ENCODE measurements at places on chromosomes 5 and 9.

DNA sequence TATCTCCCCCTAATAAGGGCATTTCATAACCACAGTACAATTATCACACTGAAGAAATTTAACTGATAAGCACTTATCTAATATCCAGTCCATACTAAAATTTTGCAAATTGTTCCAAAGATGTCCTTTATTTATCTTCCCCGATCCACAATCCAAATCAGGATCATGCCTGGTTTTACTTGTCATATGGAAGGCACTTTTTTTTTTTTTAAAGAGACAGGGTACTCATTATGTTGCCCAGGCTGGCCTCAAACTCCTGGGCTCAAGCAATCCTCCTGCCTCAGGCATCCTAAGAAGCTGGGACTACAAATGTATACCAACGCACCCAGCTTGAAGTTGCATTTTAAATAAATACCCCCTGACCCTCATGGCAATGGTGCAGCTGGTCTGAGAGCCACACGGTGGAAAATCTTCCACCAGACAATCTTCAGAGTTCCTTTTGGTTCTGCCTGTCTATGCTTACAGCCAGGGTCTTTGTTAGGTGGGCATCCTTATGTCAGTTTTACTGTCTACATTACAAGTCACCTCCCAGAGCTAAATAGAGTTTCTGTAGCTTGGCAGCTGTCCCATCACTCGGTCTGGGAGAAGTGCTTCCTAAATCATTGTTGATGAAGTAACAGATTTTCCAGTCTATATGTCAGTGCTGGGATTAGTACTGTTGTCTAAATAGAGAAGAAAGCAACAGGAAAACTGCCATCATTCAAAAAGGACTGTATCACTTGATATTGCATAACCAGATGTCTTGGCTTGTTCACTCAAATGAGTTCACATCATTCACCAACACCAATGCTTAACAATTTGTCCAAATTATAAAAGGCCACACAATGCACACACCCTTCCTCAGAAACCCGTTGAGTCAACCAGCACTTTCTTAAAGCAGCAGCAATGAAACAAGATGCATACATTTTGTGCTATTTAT is 26.4 kb downstream of the PTPN3 start:
- DNase-seq = no peak

DNA sequence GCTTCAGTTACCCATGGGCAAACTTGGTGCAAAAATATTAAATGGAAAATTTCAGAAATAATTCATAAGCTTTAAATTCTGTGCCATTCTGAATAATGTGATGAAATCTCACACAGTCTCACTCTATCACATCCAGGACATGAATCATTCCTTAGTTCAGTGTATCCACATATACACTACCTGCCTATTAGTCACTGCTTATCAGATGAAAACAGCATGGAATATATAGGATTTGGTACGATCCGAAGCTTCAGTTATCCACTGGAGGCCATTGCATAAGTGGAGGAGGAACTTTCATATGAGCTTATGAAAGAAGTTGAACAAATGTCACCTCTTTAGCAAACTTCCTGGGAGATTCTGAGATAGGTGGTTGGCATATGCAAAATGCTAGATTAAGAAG is 64.2 kb downstream of the GAPVD1 start:
- no peak for DNase-seq

GRCh38 chr5:177103523-177104253 is 17.0 kb downstream of the FGFR4 start:
- no peak for DNase-seq

- DNase-seq = no peak
These were observed 274.4 kb downstream of the KCNN2 start for GRCh38 chr5:114636271-114636670.

DNA sequence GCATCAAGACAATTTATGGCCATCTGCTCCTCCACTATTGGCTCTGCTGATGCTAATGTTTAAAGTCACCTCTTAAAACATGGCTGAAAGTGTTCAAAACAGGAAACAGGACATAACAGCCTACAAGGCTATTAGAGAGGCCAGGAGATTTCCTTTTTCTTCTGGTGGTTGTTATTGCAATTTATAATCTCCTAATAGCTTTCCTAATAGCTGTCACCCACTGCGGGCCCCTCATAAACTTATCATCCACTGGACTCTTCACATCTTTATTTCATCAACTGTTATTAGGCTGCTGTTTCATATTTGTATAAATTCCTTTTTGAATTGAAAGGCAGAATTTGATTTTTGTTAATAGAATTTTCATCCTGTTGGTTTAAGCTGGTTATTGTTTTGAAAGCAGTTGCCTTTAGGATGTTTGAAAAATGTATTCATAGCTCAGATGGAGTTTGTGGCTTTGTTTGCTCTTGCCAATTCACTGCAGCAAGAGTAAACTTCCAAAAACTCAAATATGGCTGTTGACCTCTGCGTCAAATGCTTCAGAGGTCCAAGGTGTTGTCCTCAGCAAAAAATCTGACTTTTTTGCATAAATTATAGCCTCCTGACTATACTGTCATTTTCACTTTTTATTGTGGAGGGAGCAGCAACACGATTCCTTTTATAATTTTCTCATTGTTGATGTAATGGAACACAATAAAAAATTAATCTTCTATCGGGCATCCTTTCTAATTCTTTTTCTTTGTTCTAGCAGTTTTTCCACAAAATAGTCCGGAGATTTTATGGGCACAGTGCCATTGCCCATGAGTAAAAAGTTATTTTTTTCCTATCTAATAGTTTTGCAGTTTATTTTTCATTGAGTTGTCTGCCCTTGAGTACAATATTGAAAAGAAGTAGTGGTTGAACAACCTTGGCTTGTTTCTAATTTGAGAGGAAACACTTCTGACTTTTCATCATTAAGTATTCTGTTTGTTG is 69.3 kb downstream of the MAT2B start:
- no peak for DNase-seq

- no peak for DNase-seq
These were observed 53.9 kb downstream of the MEF2C start for GRCh38 chr5:88829054-88829453.

- no peak for DNase-seq
These were observed 142.6 kb downstream of the INSYN2B start for GRCh38 chr5:169837686-169838085.

DNA sequence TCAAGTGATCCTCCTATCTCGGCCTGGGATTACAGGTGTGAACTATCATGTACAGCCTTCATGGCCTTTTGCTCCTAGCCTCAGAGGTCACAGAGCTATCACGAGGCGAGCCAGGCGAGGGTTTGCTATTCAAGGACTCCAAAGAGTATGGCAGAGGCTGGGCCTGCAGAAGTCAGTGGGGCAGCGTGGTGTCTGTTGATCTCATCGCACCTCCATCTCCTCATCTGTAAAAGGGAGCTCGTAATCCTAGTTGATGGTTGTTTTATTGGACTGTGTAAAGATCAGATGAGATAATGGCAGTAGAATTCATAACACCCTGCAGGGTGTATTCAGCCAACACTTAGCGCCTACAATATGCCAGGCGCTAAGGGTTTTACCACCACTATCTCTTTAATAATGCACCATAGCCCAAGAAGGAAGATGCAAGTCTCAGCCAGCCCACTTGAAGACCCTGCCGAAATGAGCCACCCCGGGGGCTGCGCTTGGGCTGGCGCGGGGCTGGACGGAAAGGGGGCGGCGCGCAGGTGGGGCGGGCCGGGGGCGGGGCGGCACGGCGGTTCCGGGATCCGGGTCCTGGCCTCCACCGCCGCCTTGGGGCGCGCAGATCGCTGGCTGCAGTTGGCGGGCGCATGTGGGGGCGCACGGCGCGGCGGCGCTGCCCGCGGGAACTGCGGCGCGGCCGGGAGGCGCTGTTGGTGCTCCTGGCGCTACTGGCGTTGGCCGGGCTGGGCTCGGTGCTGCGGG is at the start of gene GALNT12:
Gene GALNT12, plus strand, starts transcription at position 601 of the 744 bp plus-strand sequence. Its CDS starts 29 bp downstream, at position 630.
- peak; percentile 63 for DNase-seq

GRCh38 chr5:135341016-135341666 is 57.9 kb downstream of the MACROH2A1 start:
- DNase-seq = no peak

- DNase-seq = no peak
These were observed 323.4 kb downstream of the NR2F1-AS1 start for GRCh38 chr5:93257616-93258015.

- DNase-seq = no peak
These were observed 36.1 kb downstream of the PAPPA start for GRCh38 chr9:116189683-116190082.

- DNase-seq = no peak
These were observed 27.9 kb downstream of the DEPDC1B start for GRCh38 chr5:60671899-60672692.

DNA sequence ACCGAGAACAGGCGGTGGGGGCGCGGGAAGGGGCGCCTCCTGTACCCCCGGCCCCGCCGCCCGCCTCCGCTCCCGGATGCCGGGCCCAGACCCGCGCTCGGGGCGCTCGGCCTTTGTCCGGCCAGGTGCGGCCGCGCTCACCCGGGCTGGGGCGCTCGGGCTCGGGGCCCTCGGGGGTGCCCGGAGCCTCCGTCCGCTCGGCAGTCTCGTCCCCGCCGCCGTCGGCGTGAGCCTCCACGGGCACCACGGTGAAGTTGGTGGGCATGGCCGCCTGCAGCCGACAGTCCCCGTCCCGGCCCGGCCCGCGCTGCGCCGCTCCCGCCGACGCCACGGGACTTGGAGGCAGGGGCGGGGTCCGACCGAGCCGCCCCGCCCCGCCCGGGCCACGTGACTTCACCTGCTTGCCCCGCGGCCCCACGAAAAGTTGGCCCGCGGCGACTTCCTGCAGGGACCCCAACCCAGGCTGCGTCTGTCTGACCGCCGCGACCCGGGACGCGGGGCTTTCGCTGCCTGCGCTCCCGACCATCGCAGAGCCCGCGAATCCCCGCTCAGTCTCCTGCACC is at the start of gene SLC12A7:
Gene SLC12A7, minus strand, starts transcription at position 337 of the 563 bp plus-strand sequence. Its CDS starts 72 bp downstream, at position 265.
- DNase-seq = peak; percentile 73

GRCh38 chr5:142474431-142475094 is 149.7 kb upstream of the SPRY4 start:
- DNase-seq = no peak

- peak; percentile 2 for DNase-seq
These were observed 2.0 kb downstream of the NKD2 start for GRCh38 chr5:1010641-1011046.

DNA sequence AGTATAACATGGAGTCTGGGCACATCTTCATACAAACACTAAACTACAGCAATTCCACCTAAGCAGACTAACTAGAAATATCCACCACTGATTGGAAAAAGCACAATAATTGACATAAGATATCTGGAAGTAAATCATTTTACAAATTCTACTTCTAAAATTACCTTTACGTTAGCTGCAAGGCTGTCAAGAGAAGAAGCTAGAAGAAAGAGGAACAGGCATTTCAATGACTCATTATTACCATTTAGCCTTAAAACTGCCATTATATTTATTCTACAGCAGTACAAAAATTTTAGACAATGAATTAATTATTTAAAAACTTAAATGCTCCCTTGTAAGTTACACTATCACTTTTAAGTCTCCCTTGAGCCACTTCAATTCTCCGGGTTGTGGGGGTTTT is 43.4 kb upstream of the PLPP6 start:
- no peak for DNase-seq

GRCh38 chr5:128257076-128257475 is 173.5 kb downstream of the SLC12A2 start:
- no peak for DNase-seq

DNA sequence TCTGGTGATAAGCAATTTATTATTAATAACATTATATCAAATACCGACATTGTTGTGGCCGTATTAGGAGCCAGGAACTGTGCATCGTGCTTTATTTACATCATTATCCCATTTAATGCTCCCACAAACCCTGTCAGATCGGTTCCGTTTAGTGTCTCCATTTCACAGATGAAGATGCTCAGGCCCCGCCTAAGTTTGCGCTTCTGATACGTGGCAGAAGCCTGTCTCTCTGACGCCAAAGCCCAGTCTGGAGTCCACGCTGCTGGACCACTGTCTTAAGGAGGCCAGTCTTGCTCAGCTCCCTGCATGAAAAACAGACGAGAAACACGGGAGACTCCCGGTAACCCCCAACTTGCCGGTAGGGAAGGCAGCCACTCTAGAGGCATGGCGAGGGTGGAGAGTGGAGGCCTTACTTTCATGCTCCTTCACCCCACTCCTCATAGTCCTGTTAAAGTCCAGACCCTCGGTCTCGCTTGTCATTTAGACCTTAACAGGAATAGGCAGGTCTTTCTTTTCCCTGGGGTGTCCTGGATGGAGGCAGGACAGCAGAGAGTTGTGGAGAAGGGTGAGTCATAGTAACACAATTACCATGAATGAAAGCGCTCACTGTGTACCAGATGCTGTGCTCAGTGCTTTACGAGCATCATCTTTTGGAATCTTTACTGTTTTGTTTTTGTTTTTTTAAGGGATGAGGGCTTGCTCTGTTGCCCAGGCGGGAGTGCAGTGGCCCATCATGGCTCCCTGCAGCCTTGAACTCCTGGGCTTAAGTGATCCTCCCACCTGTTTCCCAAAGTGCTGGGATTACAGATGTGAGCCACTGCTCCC is 872 bp downstream of the TXNDC15 start:
- DNase-seq = peak; percentile 36

DNA sequence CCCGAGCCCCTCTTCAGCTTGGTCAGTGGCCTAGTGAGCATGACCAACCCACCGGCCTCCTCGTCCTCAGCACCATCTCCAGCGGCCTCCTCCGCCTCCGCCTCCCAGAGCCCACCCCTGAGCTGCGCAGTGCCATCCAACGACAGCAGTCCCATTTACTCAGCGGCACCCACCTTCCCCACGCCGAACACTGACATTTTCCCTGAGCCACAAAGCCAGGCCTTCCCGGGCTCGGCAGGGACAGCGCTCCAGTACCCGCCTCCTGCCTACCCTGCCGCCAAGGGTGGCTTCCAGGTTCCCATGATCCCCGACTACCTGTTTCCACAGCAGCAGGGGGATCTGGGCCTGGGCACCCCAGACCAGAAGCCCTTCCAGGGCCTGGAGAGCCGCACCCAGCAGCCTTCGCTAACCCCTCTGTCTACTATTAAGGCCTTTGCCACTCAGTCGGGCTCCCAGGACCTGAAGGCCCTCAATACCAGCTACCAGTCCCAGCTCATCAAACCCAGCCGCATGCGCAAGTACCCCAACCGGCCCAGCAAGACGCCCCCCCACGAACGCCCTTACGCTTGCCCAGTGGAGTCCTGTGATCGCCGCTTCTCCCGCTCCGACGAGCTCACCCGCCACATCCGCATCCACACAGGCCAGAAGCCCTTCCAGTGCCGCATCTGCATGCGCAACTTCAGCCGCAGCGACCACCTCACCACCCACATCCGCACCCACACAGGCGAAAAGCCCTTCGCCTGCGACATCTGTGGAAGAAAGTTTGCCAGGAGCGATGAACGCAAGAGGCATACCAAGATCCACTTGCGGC is 1.8 kb downstream of the EGR1 start:
- DNase-seq = no peak

- DNase-seq = no peak
These were observed 21.1 kb downstream of the ZDHHC11B start for GRCh38 chr5:763397-763796.
